ENCODE measurements at places on chromosomes 5 and 9.

- DNase-seq: no peak
Observed at GRCh38 chr5:60803712-60804111, 40.4 kb downstream of the ELOVL7 start.

DNA sequence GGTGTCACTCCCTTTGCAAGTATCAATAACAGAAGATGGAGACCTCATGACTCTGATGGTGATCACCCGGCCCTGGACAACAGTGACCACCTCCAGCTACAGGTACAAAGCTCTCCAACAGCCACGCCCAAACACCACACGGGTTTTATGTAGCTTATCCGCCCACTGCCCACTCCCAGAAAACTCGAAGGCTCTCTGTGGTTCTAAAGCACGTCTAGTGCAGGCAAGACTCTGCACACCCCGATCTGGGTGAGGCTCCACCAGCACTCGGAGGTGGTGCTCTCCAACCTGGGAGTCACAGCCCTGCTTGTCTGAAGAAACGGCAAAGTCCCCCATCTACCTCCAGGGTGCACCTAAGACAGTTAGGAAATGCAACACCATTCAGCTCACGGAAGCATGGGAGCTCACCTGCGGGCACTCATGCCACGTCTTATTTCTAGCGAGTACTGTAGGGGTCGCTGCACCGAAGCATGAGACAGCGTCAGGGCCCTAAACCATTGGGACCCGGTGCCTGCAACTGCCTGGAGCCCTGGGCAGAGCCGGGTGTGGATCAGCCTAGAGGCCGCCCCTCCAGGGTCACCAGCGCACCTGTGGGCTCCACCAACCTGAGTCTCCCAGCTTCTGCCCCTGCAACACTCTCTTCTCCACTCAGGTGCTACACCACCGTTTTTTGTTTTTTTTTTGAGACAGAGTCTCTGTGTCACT lies 58.1 kb upstream of the ZNF354A start:
- DNase-seq: no peak

DNA sequence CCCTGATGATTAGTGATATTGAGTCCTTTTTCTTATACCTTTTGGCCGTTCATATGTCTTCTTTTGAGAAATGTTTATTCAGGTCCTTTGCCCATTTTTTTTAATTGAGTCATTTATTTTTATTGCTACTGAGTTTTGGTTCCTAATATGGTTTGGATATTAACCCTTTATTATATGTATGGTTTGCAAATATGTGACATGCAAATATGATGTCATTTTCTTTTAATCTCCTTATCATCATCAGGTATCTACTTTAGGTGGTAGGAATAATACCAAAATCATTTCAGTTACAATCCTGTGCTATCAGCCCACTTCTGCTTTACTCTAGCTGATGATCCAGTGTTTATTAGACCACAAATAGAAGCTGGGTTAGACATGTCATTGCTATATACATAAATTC lies 102.3 kb upstream of the TRPC7 start:
- DNase-seq: no peak

GRCh38 chr5:995318-995717 lies 13.3 kb upstream of the NKD2 start:
- no peak for DNase-seq

DNA sequence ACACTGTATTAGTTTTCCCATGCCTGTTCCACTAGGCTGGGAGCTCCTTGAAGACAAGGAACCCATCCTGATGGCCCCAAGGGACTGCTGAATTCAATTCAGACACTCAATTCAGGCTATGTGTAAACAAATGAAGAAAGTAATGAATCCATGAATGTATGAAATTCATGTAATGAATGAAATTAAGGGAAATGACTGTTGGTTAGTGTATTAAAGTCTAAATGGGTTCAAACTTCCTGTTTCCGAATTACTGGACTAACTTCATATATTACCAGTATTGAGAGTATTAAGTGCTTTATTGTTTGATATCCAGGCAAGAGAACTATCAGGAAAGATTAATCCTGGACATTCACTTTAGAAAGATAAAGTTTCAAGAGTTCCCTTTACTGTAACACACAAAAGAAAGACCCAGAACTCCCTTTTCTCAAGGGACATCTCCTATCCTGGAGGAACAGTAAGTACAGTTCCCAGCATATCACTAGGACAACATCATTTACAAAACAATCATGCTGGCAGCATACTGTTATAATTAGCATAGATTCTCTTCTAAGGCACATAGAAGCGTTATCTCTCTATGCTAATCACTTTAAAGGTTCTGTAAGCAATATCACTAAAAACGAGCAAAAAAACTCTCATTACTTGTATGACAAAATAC lies 28.5 kb upstream of the IFNK start:
- DNase-seq: no peak

DNA sequence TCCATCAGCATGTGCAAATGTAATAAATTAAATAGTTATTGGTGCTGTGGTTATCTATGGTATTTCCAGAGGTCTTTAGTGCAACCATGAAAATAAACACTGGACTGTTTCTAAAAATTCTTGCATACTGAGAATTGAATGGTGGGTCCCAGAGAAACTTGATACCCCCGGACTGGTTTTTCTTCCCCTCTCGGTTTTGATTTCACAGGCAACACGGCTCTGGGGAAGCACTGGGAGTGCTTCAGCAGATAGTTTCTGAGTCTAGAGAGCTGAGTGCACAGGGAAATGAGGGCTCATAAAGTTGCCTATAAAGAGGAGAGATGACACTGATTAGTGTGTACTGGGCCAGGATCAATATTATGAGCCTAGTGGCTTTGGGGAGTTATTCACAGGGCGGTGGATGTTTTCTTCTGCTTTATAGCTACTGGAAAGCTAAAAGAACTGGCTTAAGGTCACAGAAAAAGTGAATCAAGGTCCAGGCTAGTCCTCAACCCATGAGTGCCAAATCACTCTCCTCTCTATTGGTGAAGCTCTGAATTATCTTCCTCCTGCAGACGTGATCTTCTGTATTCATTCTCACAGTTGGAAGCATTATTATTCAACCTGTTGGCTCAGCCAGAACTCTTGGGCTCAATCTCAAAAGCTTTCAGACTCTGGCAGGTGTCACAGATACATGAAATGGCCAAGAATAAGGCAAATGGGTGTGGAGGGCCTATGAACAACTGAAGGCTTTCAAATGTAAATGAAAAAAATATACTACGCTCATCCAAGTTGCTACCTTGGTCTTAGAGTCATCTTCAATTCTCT lies 170.2 kb upstream of the HMHB1 start:
- no peak for DNase-seq

DNA sequence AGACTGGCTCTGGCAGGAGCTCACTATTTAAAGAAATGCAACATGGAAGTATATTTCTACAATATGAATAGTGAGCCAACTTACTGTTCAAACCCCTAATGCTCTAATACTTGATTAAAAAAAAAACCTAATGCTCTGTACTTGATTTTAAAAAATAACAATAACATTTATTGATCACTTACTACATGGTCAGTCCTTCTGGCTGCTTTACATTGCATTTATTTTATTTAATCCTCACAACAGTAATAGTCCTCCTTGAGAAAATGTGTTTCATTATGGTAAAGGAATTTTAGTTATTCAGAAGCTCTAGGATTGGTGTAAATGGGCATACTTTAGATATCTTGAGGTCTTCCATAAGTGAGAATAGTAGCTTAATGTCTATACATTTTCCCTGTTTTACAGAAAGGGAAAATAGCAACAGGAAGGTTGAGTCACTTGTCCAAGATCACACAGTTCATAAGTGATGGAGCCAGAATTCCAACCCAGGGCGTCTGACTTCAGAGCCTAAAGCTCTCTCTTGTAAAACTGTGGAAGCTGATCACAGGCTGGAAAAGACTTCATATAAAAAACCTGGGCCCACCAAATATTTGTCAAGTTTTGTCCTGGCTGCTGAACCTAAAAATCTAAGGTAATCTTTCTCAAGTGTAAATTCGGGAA lies 1.0 kb downstream of the STARD4 start:
- DNase-seq: no peak

DNA sequence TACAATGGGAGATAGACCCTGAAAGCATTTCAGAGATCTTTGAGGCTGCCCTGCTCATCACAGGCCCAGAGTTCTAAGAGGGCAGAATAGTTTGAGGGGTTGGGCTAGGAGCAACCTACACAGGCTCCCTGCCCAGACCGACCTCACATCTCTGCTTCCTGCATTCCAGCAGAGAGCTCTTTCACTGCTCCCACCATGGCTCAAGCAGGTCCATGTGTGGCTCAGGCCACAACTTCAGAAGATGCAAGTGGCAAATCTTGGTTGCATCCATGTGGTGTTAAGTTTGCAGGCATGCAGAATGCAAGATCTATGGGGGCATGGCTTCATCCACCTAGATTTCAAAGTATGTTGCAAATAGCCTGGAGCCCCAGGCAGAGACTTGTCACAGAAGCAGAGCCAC lies 39.0 kb downstream of the GDA start:
- no peak for DNase-seq

- DNase-seq: no peak
Observed at GRCh38 chr5:10286162-10286861, 21.4 kb downstream of the CMBL start.

- DNase-seq: peak; percentile 71
Observed at GRCh38 chr9:4970970-4971641, 14.0 kb upstream of the JAK2 start.

DNA sequence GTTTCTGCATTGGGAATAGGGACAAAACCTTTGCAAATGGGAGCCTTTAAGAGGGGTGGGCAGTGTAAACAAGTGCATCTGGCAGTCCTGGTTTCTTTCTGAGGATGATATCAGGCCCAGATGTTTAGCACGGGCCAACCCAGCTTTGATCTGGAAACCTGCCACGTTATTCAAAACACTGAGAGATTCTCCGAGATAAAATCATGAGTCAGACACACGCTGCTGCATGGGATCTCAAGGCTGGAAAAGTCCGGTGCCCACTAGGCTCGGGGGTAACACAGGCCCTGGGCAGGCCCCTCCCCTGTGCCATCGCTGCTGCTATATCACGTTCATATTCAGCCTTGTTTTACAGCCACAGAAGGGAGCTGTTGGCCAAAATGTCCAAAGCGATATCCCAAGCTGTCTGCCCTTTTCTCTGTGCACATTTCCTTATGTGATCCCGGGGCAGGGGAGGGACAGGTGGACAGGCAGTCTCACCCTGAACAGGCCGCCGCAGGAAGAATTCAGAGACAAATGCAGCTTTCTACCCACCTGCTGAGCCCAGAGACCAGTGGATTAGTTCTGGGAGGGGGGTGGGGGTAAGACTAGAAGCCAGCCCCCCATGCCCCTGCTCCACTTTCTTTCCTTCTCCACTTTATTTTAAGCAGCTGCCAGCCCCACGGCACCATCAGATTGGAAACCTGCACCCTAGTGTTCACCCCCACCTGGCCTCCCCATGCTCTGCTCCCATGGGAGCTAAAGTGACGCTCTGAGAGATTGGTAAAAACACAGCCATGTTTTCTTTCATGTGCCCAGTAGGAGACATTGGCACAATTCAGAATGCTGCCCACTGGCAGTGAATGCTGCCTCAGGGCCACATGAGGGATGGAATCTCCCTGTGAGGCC lies 63.1 kb downstream of the TMOD1 start:
- no peak for DNase-seq

DNA sequence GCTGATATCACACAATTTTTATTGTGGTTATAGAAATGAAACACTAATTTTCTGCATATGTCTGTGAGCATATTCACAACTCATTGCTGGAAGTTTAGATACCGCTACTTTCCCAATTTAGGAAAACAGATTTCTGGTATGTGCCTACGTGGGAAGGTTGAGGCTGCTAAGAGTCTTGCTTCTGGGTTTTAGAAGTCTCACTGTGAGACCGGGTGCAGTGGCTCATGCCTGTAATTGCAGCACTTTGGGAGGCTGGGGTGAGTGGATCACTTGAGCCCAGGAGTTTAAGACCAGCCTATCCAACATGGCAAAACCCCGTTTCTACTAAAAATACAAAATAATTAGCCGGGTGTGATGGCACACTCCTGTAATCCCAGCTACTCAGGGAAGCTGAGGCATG lies 39.6 kb downstream of the UBAP1 start:
- DNase-seq: no peak

DNA sequence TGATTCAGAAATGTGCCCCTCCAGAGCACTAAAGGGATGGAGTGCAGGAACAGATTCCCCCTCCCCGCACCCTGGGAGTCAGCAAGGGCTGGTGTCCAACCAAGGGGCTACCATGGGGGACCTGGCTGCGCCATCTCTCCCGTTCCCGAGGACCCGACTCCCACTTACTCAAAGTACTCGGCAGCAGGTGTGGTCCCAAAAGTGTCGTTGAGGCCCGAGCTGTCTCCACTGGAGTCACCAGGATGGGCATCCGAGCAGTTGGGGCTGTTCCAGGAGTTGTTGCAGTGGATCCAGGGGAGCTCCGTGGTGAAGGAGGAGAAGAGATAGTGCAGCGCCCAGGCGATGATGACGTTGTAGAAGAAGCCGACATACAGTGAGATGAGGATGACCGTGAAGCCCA lies 12.9 kb downstream of the SLC6A3 start:
- no peak for DNase-seq

DNA sequence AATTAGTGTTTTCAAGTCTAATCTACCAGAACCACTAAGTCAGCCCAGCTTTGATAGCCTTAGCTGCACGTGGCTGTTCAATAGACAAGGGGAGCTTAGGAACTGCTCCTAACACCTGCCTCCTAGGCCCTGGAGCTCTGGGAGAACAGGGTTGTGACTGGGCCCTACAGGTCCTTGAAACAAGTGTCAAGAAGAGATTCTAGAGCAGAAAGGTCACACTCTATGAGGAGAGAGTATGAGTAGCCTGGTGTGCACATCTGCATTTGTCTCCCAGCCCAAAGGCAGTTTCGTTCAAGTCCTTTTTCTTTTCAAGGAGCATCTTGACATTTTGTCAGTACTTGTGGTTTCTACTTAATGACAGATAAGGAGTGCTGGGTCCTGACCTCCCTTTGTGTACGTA lies 206.1 kb downstream of the PRELID2 start:
- DNase-seq: no peak

- DNase-seq: no peak
Observed at GRCh38 chr5:33049842-33050241, 338.7 kb downstream of the NPR3 start.

GRCh38 chr5:82570-82969 lies 9.4 kb upstream of the PLEKHG4B start:
- no peak for DNase-seq

DNA sequence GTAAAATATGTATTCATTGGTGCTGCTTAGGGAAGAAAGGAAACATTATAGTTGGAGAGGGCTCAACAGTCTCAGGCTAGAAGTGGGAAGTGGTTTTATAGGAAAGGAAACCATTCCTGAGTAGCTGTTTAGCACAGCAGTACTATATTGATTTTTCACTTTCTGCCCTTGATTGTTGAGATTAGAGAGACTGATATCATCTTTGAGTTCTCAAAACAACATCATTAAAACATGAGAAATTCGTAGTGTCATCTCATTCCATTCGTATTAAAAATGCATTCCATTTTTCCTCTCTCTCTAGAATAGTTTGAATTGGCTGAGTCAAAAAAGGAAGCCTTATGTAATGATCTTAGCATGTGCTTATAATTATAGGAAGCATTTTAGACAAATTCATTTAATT lies 14.1 kb downstream of the POLR3G start:
- no peak for DNase-seq

GRCh38 chr9:113428062-113428615 lies 17.6 kb downstream of the C9orf43 start:
- no peak for DNase-seq

Data from stimulated activated CD4-positive, alpha-beta T cell treated with anti-CD3 and anti-CD28 coated beads, Interleukin-2, amount 100 ng/mL, for 4 hours (primary cell).